ENCODE measurements at places on chromosomes 1 and 21. TPM values are rescaled to one million over a fixed set of nuclear protein-coding genes. Genes with fewer than 3 reads are reported as not detected.

The SPAG17 gene
- total RNA-seq = 0.90 TPM

The AK4 gene
- total RNA-seq = 28.8 TPM

DNA sequence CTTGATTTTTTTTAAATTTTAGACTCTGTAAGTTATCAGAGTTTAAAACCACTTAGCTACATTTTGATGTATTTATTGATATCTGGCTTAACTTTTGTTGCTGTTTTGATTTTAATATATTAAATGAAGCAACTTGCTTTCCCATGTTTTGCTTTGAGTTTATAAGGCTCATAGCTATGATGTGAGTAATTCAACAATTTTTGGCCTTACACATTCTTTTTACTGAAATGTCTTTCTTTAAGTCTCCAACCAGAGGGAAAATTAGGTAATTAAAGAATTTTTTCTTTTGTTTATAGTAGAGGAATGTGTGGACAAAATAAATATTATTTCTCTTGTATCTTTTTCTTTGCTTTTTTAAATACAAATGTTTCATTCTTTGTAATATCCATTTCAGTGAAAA is 258.3 kb upstream of the ADAMTS5 start:
- no peaks in the 10 kb centered on the region for H3K4me1 ChIP-seq
- H3K27me3 ChIP-seq = no peaks in the 10 kb centered on the region
- H3K27ac ChIP-seq = no peak overlapping the region
- no peak for DNase-seq
- H3K36me3 ChIP-seq = no peaks in the 10 kb centered on the region
- no peak overlapping the region for H3K4me3 ChIP-seq

GRCh38 chr1:220699044-220699443 is 8.9 kb downstream of the C1orf115 start:
- no peak for DNase-seq
- no peaks in the 10 kb centered on the region for H3K27me3 ChIP-seq
- H3K27ac ChIP-seq = no peak overlapping the region
